ENCODE measurements at places on chromosomes 4 and X. TPM values are rescaled to one million over a fixed set of nuclear protein-coding genes. Genes with fewer than 3 reads are reported as not detected.

DNA sequence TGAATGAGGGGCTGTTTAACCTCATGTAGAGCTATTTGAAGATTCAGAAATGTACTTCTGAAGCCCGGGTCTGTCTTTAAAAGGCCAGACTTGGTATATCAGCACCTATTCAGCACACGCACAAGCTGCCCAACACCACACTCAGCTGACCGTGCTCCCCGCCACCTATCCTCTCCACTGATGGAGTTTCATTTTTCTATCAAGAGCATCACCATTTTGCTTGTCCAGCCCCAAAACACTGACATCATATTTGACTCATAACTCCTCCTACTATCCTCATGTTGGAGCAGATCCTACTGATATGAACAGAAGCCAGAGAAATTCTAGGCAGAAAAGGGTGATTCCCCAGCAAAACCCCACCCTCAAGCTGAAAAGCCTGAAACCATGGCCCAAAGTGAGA lies 100.3 kb downstream of the SORBS2 start:
- no peak for DNase-seq

GRCh38 chr4:77505275-77505957 lies 100.2 kb upstream of the CXCL13 start:
- no peak for DNase-seq

- no peak for DNase-seq
These were observed 13.4 kb upstream of the CHIC2 start for GRCh38 chr4:54077812-54078211.

GRCh38 chr4:174214101-174214878 lies 69.2 kb downstream of the FBXO8 start:
- DNase-seq: no peak

DNA sequence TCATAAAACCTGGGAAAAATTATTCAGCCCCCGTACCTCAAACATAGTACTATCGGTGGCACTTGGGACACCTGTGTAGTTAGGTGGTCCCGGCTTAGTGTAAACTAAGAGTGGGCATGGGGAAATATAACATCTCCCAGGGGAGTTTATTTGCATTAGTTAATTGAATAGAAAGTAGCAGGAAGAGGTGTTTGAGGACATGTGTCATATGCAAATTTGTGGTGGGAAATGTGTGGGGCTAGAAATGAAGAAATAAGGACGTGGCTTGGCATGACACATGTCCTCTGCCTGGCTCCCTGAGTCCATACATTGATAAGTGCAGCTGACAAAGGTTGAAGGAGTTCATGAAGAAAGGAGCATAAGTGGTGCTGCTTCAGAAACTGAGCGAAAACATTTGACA lies 483.6 kb downstream of the SH2D1A start:
- DNase-seq: no peak

The COX7B2 gene
- total RNA-seq: not detected

The NIPAL1 gene
- total RNA-seq: 1.5 TPM

The TBX22 gene
- 0.48 TPM for total RNA-seq

The DCAF4L1 gene
- 0.14 TPM for total RNA-seq

Data from H4 (cell line).